NCI-H1417 (cell line): ENCODE measurements at places on chromosomes 5 and 9.
A peak's percentile ranks its signal among the peaks of the same experiment; 100 is the strongest.

- DNase-seq, result no peak
Observed at GRCh38 chr9:12680341-12680740, 12.8 kb upstream of the TYRP1 start.

- no peak for DNase-seq
Observed at GRCh38 chr9:17635115-17635890, 56.4 kb downstream of the SH3GL2 start.

- DNase-seq, result peak; percentile 47
Observed at GRCh38 chr5:135009736-135010501, 24.1 kb downstream of the PITX1 start.

DNA sequence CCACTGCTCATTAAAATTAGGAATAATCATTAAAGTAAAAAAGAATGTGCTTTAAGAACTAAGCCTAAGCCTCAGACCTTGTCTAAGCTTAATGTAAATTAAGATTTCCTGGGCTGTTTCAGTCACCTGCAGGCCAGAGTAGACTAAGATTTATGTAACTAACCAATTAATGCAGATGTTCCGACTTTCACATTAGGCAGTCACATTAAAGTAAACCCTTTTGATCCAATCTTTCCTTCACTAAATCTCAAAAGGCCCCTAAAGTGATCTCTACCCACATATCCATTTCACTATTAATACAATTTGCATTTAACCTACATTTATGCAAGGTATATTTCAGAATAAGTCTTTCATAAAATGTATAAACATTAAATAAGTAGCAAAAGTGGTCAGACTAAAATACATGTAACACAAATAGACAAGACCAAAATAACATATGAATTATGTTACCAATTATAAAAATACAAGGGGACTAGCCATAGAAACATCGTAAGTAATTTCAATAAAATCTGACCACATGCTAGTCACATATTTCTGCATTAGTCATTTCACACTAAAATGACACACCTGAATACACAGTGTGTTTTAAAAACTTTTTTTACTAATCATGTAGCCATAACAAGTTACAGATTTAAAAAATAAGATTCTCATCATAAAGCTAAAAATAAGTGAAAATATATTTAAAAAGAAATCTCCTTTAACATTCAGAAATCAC lies 7.7 kb downstream of the NR3C1 start:
- DNase-seq, result no peak

GRCh38 chr5:96896276-96896675 lies 20.0 kb downstream of the ERAP2 start:
- no peak for DNase-seq

- DNase-seq, result no peak
Observed at GRCh38 chr9:23683611-23684061, 142.4 kb downstream of the ELAVL2 start.

DNA sequence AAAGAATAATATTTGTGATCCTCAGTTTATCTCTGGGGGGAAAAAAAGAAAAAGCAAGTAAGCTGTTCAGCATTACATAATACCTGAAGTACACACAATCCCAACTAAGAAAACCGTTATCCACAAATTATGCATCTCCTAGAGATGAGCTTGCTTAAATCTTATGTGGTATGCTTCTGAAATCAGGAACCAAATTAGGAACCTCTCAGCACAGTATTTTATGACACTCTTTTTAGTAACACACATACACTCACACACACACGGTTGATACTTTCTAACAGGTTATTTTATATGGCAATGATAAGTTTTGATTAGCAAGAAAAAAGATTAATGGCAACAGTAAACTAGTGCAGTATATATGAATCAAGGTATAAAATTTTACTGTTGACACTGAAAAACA lies 1.2 kb upstream of the ZNF510 start:
- no peak for DNase-seq
